T-helper 1 cell (primary cell): ENCODE measurements at places on chromosomes 4 and X.

- DNase-seq, result no peak
Measured at GRCh38 chr4:171629182-171629581, 184.0 kb upstream of the GALNTL6 start.

DNA sequence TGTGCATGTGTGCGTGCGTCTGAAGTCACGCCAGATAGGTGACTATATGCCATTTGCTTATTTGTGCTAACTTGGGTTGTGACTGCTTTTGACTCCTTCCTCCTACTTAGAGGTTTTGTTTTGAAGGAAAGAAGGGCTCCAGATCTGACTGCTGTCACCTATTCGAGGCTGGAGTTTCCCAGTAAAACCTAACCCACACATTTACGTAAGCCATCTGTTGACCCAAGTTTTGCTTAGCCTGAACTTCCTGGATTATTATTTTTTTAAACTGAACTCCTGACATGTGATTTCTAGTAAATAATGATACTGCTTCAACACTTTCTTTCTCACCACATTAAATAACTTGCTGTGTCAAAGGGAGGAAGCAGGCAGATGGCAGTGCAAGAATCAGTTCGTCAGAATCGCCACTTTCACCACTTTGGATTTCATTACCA is 41.5 kb downstream of the DTHD1 start:
- peak; percentile 94 for DNase-seq

DNA sequence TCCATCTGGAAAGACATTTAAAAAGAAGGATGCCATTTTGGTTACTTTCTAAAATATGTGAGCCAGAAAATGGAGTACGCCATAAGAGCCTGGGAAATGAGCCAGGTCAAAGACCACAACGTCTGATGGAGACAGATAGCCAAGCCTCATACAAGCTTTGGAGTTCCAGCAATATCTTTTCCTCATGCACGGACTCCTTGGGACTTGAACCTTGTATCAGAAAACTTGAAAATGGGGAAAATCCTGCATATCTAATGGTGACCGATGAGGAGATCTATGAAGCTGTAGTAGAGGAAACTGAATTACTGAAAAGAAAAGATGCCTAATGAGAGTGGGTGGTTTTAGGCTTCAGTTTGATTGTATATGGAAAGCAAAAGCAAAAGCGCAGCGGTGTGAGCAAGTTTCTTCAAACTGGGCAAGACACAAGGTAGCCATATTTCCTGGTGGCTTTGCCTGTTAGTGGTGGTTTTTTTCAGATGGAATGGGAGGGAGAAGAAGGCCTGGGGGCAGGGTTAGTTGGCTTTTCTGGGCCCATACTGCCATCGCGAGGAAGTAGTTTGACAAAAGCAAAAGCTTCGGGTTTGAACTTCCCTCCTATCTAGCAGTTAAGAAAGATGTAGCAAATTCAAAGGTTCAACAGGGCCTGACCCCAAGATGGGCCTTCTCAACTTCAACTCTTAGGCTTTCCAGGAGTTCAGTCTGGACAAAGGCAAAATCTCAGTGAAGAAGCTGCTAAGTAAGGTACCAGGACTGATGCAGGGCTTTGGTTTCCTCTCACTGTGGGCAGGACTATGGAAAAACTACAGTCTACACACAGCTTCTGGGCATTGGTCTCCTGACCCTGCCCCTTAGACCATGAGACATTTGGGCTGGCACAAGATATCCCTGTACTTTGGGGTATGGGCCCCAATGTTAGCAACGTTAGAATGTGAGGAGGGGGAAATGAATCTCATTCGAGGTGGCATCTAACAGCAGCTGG is 210.0 kb upstream of the STK26 start:
- DNase-seq, result peak; percentile 70

DNA sequence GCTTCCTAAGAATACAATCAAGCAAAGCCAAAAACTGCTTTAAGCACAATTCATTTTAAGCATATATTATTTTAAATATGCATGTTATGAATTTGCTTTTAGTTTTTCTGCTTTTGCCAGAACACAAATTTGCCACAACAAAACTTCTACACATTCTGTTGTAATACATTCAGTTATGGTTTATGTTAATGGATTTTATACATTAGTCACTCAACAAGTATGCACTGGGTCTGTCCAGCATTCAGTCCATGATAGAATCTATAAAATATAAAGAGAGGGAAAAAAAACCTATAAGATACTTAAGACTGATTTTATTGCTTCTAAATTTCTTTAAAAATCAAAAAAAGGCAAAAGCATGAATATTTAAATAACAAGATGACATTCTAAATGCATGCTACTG is 22.2 kb downstream of the IQCM start:
- DNase-seq, result no peak

- DNase-seq, result peak; percentile 28
Measured at GRCh38 chrX:124736553-124737270, 390.3 kb downstream of the SH2D1A start.

DNA sequence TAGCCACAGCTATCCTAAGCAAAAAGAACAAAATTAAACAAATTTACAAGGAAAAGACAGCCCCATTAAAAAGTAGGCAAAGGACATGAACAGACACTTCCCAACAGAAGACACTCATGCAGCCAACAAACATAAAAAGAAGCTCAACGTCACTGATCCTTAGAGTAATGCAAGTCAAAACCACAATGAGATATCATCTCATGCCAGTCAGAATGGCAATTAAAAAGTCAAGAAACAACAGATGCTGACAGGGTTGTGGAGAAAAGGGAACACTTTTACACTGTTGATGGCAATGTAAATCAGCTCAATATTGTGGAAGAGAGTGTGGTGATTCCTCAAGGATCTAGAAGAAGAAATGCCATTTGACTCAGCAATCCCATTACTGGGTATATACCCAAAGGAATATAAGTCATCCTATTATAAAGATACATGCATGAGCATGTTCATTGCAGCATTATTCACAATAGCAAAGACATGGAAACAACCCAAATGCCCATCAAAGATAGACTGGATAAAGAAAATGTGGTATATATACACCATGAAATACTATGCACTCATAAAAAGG is 163.0 kb upstream of the TET2 start:
- no peak for DNase-seq

DNA sequence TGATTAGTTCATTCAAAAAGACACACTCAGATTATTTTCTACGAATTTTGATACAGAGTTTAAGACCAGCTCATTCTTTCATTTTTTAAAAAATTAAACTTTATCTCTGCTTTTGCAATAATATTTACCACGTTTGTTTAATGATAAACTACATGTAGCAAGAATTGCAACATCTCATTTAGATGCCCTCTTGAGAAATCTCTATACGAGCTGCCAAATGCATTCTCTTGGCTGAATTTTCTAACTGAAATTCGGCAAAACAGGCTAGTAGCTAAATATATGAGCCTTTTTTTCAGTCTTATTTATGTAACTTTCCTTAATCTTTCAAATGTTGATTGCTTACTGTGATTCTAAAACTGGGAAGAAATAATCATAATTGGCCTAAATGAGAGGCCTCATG is 2.1 kb upstream of the GC start:
- DNase-seq, result no peak

GRCh38 chrX:73525928-73526690 is 36.9 kb upstream of the CHIC1 start:
- no peak for DNase-seq

- no peak for DNase-seq
Measured at GRCh38 chr4:95540227-95540626, 8.5 kb downstream of the UNC5C start.

GRCh38 chr4:5619913-5620625 is 88.3 kb downstream of the EVC2 start:
- no peak for DNase-seq

GRCh38 chr4:7087036-7087435 is 19.2 kb upstream of the GRPEL1 start:
- DNase-seq, result no peak

DNA sequence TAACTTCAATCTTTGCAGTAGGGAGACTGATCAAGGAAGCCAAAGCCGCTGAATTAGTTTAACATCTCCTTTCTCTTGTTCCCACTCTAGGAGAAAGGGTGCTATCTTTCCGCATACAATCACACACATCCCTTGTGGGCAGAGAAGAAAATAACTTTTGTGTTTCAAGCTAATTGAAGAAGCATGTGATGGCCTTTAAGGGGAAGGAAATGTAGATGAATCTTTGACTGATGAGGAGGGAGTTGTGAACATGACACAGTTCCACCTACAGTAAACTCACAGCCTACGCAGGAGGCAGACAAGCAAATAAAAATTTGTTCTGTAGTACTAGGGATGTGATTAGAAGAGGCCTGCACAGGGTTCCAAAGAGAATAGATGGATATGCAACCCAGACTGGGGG is 14.7 kb upstream of the SPATA4 start:
- no peak for DNase-seq

DNA sequence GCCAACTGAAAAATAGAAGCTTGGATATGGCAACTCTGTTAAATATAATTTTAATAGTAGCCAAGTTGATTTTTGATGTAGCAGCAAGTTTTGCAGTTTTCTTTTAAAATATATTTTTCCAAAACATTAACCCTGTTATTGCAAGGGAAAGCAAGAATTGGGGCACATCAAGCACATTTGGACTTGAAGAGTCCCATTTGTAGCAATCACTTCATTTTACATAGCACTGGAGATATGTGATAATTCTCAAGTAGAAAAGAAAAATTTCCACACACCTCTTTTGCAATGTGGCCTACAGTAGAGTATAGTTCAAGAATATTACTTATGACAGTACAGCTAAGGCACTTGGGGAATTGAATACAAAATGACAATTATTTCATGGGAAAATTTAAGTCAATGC is 1.9 kb upstream of the PPP4R3C start:
- DNase-seq, result no peak

GRCh38 chr4:184328022-184328736 is 110.5 kb upstream of the ENPP6 start:
- DNase-seq, result peak; percentile 45

DNA sequence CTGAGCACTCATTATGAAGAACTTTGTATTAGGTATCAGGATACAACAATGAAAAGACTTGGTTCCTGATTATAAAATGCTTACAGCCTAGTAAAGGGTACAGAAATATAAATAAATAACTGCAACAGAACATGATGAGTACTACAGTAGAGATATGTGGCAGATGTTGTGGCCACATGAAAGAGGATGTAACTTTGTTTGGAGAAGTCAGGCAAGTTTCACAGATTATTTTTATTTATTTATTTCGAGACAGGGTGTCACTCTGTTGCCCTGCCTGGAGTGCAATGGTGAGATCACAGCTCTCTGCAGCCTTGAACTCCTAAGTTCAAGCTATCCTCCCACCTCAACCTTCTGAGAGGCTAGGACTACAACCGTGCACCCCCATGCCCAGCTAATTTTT is 15.8 kb upstream of the UBE2K start:
- DNase-seq, result no peak

DNA sequence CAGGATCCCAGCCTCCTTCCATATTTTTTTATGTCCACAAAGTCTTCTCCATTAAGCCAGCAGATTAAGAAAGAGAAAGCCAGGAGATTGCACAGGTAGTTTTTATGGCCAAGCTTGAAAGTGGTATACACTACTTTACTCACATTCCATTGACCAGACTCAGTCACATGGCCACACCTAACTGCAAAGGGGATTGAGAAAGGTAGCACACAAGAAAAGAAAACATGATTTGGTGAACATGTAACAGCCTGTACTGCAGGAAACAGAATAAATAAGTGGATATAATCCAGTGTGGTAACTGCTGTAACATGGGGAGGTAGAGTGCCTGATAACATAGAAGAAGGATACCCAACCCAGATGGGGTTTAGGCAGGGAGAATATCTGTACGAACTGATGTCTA is 43.9 kb downstream of the HOPX start:
- DNase-seq, result no peak

- DNase-seq, result no peak
Measured at GRCh38 chr4:18733961-18734360, 712.4 kb upstream of the LCORL start.

- no peak for DNase-seq
Measured at GRCh38 chrX:112053169-112053568, 29.4 kb downstream of the TRPC5 start.

GRCh38 chrX:20529711-20530110 is 263.0 kb upstream of the RPS6KA3 start:
- DNase-seq, result no peak

GRCh38 chr4:7661066-7661748 is 226.5 kb upstream of the PSAPL1 start:
- DNase-seq, result no peak

DNA sequence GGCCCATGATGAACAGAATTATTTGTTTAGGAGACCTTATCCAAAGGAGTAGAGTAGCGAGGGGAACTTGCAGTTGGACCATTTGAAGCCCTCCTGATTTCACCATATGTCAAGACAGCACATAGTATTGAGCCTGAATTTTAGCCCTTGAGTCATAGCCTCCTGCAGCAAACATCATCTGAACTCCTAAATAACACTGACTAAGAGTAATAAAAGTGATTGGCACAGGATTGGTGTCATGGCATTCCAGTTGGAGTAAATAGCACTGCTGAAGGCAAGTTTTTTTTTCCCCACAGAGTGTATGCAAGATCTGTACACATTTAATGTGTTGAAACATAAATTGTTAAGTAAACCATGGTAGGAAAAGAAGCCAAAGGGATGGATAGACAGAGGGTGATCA is 89.0 kb downstream of the COMMD8 start:
- no peak for DNase-seq

GRCh38 chr4:24751926-24752539 is 43.3 kb upstream of the SOD3 start:
- DNase-seq, result no peak

DNA sequence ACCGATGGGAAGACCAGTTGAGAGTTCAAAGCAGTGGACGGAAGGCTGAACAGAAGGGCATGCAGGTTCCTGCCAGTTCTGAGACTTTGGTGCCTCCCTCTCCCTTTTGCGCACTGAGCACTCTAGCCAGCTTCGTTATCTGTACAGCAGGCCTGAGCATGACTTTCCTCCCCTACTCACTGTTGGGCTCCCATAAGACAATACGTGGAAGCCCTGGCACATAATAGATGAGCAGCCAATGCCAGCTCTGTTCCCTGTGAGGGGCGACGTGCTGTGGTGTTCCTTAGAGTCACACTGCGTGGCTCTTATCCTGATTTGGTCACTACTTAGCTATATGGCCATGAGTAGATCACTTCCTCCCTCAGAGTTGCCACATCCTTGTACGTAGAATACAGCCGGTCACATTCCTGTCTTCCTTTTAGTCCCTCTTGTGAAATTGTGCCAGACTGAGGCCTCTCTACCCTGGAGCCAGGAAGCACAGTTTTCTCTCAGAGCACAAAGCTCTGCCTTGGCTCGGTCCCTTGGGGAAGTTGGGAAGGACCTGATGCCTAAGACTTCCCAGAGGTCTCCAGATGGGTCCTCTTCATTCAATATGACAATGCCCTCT is 160.4 kb upstream of the MAMLD1 start:
- no peak for DNase-seq

- DNase-seq, result no peak
Measured at GRCh38 chrX:51336584-51336983, 4.0 kb downstream of the NUDT10 start.

DNA sequence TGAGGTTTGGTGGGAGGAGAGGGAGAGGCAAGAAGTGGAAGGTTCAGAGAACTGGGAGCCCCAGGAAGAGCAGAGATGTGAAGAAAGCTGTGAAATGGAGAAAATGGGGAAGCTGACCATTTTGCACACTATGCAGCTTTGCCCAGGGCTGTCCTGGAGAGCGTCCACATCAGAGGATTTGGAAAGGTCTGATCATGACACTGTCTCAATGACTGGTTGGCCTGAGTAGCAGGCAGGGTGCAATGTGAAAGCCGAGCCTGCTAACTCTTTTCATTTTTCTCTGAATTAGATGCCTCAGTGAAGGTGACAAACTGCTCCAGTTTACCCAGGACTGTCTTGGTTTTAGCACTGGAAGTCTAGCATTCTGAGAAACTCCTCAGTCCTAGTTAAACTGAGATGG is 330.1 kb upstream of the RPS6KA3 start:
- DNase-seq, result no peak
